ENCODE measurements at places on chromosomes 6 and 20. TPM values are rescaled to one million over a fixed set of nuclear protein-coding genes. Genes with fewer than 3 reads are reported as not detected.

GRCh38 chr20:61138566-61138965, 113.5 kb upstream of the CDH4 start:
- DNase-seq, result no peak

- no peak for DNase-seq
Measured at GRCh38 chr6:21946298-21946783, 350.5 kb downstream of the PRL start.

- DNase-seq, result no peak
Measured at GRCh38 chr20:36873498-36874189, 2.3 kb upstream of the TLDC2 start.

- no peak for DNase-seq
Measured at GRCh38 chr6:127192911-127193541, 73.6 kb upstream of the RNF146 start.

DNA sequence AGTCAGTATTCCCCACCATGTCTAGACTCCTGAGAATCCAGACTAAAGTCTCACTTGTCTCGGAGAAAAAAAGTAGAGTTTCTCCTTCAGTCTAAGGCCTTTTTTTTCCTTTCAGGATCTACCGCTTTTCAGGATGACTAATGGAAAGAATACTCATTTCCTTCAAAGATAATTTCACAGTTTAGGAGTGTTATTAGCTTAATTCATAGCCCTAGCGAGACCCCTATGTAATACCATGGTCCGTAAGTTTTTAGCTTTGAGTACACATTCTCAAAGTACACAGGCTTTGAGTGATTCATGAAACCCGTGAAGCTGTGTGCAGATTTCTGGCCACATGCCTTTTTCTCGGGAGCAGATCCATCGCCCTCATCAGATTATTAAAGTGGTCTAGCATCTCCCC, 133.1 kb downstream of the SOX4 start:
- no peak for DNase-seq

- no peak for DNase-seq
Measured at GRCh38 chr20:4840801-4841200, 119.1 kb downstream of the PRND start.

- peak; percentile 51 for DNase-seq
Measured at GRCh38 chr6:158068893-158069799, 87.5 kb downstream of the SYNJ2 start.

GRCh38 chr6:145863988-145864616, 49.5 kb upstream of the FBXO30 start:
- DNase-seq, result no peak

DNA sequence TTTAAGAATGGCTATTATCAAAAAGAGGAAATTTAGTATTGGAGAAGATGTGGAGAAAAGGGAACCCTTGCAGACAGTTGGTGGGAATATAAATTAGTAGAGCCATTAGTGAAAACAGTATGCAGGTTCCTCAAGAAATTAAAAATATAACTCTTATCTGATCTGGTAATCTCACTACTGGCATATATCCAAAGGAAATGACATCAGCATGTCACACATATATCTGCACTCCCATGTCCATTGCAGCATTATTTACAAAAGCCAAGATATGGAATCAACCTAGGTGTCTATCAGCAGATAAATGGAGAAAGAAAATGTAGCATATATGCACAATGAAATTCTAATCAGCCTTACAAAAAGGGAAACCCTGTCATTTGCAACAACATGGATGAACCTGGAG, 2.6 kb downstream of the SIRPG start:
- DNase-seq, result no peak

DNA sequence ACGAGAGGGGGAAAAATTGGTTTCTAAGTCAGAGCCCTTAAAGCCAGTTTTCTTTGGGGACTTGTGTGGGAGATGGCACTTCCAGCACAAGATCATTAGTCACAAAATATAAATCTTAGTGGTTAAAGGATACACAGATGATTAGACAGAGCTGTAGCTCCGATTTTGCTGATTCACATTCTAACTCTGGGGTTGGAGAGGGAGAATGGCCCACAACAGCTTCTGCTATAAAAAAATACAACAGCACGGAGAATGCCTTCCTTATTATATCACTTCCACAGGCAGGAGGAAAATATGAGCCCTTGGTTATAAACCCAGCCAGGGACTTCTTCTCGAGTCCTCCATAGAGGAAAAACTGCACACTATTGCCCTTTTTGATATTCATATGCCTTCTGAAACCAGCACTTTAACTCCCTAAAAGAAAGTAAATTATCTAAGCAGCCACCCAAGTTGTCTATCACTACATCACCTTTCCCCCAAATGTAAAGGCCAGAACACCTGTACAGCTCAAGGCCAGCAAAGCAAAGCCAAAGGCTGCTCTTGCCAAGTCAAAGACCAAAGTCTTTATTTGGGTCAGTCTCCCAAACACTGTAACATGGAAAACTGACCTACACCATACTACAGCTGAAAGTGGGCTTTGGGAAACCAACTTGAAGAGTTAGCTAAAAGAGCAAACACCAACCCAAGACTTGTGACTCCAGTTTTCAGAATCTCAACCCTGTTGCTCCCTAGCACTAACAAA, 10.4 kb downstream of the MRPL14 start:
- no peak for DNase-seq

- no peak for DNase-seq
Measured at GRCh38 chr6:89567630-89568390, 70.7 kb downstream of the LYRM2 start.

- DNase-seq, result no peak
Measured at GRCh38 chr6:108395297-108395696, 100.4 kb downstream of the AFG1L start.

GRCh38 chr20:24681634-24682495, 212.4 kb downstream of the SYNDIG1 start:
- DNase-seq, result no peak

DNA sequence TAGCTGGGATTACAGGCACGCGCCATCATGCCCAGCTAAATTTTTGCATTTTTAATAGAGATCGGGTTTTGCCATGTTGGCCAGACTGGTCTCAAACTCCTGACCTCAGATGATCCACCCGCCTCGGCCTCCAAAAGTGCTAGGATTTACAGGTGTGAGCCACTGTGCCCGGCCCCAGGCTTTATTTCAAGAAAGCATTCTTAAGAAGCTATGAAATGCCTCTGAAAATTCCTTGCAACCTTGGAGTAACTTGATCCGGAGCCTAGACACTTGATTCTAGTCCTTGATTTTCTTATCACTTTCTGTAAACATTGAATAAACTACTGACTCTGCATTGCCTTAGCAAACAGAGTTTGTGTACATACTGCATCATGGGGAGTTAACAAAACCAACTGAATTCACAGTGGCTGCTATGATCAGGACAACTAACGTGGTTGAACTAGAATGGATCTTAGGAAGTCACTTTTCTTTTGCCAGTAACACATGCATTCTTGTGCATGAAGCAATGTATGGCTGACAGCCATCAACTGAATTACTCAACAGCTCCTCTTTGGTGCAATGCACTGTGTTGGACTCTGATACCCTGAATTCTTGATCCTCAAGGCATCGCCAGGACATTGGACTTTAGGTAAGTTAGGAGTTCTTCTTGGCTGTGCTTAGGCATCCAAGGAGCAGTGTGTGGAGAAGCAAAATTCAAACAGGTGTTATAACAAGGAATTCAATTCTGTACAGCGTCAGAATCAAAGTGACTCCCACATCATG, 102.8 kb upstream of the TMEM170B start:
- DNase-seq, result no peak

GRCh38 chr6:32154514-32155161, 697 bp downstream of the PPT2 start:
- peak; percentile 78 for DNase-seq

DNA sequence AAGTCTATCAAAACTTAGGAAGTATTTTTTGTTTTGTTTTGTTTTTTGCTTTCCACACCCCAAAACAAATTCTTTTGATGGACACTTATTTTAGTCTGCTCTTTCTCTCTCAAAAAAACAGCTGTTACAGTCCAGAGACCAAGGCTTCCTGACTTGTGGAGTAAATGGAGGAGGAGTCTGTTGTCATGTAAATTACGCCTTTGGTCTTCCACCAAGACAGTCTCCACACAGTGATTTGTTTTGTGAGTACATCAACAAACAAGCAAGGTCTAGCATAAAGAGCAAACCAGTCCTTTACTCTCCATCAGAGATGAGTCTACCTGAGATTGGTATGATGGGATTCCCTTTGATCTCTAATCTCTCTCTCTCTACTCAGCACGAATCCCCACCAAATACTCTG, 588.0 kb upstream of the ARID1B start:
- no peak for DNase-seq

GRCh38 chr20:24503352-24503931, 34.0 kb downstream of the SYNDIG1 start:
- peak; percentile 73 for DNase-seq

DNA sequence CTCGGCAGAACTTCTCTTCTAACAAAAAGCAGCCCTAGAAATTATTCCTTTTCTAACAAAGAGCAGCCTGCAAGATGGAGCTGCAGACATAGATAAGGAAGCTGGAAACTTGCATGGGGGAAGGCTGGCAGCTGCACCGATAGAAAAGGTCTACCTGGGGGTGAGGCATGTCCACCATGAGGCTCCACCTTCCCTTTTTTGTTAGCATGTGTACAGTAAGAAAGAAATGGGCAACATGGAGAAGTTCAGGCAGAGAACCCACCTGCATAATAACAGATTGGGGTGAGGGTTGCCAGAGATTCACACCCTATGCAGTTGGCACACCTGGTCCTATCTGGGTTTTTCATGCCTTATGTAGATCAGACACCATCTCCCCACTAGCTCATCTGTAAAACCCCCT, 25.4 kb downstream of the ZNF311 start:
- no peak for DNase-seq

- DNase-seq, result no peak
Measured at GRCh38 chr6:85479208-85479607, 29.3 kb downstream of the NT5E start.

GRCh38 chr6:89494131-89494793, 61.3 kb downstream of the ANKRD6 start:
- no peak for DNase-seq

DNA sequence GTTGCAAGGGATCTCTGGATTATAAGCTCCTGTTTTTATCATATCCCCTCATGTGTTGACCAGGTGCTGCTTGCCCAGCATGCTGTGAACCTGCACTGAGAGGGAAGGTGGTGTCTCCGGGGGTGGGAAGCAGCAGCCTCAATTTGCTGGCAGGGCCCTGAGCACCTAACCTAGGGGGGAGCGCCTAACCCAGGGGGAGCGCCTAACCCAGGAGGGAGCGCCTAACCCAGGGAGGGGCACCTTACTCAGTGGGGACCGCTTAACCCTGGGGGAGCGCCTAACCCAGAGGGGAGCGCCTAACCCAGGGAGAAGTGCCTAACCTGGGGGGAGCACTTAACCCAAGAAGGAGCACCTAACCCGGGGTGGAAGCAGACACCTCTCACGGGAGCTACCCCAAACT, 83.3 kb upstream of the QKI start:
- no peak for DNase-seq

GRCh38 chr6:91506509-91506908, 919.6 kb upstream of the MAP3K7 start:
- DNase-seq, result no peak

GRCh38 chr6:160992061-160992979, 751 bp downstream of the MAP3K4 start:
- DNase-seq, result peak; percentile 62

DNA sequence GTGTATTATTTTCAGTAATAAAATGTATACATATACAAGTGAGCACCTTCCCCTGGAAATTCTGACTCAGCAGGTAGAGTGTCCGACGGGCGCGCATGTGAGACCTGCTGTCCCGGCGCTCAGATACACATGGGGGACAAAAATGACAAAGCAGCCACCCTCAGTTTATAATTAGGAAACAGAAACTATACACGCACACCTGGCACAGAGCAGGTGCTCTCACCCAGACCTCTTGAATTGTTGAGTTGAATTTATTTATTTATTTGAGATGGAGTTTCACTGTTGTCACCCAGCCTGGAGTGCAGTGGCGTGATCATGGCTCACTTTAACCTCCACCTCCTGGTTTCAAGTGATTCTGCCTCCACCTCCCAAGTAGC, 180.4 kb downstream of the ZDHHC14 start:
- no peak for DNase-seq

DNA sequence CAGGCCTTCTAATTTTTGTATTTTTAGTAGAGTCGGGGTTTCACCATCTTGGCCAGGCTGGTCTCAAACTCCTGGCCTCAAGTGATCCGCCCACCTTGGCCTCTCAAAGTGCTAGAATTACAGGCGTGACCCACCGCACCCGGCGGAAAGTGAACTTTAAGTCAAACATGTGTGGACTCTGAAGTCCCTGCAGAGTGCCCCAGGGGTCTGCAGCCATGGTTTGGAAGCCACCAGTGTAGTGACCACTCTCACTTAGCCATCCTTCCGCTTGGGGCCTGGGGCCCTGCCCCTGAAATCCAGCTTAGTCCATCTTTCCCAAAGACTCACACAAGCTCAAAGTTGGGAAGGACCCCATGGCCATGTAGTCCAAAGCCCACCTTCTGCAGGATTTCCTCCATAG, 164.5 kb downstream of the GRM4 start:
- DNase-seq, result peak; percentile 7

- DNase-seq, result no peak
Measured at GRCh38 chr6:160986851-160987250, 4.7 kb upstream of the MAP3K4 start.

HSPA12B gene
- polyA plus RNA-seq, result 11.8 TPM

SNAI1 gene
- polyA plus RNA-seq, result 3.1 TPM

UBE2V1 gene
- polyA plus RNA-seq, result 73.9 TPM

CTAGE9 gene
- not detected for polyA plus RNA-seq

AARS2 gene
- 7.6 TPM for polyA plus RNA-seq

COL12A1 gene
- 3.1 TPM for polyA plus RNA-seq

ID4 gene
- polyA plus RNA-seq, result 3.7 TPM

WFDC2 gene
- polyA plus RNA-seq, result not detected

RAB44 gene
- not detected for polyA plus RNA-seq

MEP1A gene
- not detected for polyA plus RNA-seq

PHACTR1 gene
- 21.8 TPM for polyA plus RNA-seq

SYCP2L gene
- 0.50 TPM for polyA plus RNA-seq

CLPSL2 gene
- polyA plus RNA-seq, result not detected

Data from heart left ventricle (tissue), 16 donors.